ENCODE measurements at places on chromosomes 1 and 21.

DNA sequence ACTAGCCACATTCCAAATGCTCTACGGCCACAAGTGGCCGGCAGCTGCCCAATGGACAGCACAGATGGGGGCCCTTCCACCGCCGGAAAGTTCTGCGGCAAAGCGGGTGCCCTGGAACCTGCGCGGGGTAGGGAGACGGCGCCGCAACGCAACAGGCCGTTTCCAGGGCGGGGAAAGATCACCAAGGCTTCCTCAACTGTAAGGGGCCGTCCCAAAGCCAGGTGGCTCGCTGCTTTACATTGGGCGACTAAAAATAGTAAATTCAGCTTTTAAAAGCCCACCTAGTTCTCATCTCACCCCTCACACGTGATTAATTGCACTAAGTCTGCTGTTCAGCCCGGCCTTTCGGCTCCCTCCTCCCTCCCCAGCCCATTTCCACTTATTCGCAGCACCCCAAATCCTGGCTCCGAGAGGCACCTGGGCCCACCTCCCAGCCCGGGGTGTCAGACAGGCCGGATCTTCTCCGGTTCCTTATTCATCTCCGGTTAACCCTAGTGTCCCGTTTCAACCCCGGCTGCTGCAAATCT is 643 bp downstream of the CFAP298 start:
- no peak for DNase-seq

DNA sequence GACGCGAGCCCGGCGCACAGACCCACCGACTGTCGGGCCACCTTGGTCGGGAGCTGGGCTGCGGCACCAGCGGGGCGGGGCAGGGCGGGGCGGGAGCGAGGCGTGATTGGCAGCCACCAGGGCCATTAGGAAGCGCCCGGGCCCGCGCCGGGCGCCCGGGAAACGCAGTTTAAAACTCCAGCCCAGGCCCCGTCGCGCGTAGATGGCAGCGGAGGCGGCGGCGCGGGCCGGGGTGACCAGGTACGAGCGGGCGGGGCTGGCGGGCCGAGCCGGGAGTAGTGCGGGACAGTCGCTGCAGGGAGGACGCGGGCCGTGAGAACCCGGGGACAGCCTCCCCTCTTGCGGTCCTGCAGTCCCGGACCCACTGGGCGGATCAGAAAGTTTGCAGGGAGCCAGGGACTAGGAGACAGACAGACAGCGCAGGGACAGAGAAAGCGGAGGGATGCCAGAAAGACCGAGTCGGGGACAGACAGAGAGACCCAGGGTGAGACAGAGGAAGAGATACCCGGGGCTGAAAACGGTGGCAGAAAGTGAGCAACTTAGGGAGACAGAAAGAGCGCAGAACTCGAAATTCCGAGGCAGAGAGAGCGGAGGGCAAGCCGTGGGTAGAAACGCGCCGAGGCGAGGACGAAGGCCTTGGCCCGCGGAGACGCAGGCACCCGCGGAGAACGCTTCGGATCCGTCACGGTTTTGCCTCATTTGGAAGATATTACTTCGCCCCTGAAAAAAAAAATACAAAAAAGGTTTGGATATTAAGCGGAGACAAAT is at the start of gene DMBX1:
Gene DMBX1, plus strand, starts transcription at position 199 of the 768 bp plus-strand sequence. CDS start 17,175 bp downstream, outside the sequence.
- DNase-seq, result no peak

DNA sequence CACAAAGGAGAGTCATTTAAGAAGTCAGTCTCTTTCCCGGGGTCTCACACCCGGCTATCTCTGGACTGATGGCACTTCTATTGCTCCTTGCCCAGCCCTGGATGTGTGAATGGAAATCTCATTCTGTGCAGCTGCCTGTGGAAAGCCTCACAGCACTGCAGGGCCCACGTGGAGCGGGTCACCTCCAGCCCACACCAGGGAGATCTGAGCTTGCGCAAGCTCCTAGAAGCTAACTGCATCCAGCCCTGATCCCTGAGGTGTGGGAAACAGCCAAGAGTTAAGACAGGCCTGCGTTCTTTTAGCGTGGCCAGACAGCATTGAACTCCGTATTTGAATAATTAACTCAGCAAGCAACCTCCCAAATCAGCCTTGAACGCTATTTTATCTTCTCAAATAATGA is 150.5 kb downstream of the LRIG2 start:
- no peak for DNase-seq

- DNase-seq, result no peak
Measured at GRCh38 chr1:235998812-235999211, 66.1 kb downstream of the NID1 start.

DNA sequence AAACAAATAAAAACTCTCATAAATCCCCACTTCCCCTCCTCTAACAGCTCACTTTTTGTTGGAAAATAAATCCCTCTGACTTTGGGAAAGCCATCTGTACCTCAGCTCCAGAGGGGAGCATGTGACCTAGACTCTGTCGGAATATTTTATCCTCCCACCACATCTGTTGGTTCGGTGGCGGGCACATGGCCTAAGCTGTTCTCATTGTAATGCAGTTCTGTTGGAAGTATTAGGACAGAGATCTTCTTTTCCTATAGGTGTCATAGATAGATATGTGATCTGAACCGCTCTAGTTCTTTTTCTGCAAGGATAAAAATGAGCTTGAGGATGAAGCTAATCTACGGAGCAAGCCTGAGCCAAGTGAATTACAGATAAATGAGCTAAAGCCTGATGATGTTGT is 50.5 kb upstream of the EPS8L3 start:
- no peak for DNase-seq

- no peak for DNase-seq
Measured at GRCh38 chr1:78348496-78349284, 142.1 kb upstream of the PTGFR start.

GRCh38 chr1:55213151-55213884 is 1.8 kb downstream of the USP24 start:
- no peak for DNase-seq

GRCh38 chr1:160975026-160975425 is 20.4 kb upstream of the ITLN2 start:
- no peak for DNase-seq

- no peak for DNase-seq
Measured at GRCh38 chr1:33265780-33266605, 9.7 kb downstream of the ZNF362 start.

Measured in fibroblast of skin of left quadriceps (primary cell).